ENCODE measurements at places on chromosomes 4 and X.
A peak's percentile ranks its signal among the peaks of the same experiment; 100 is the strongest.

- DNase-seq, result no peak
These were observed 99.5 kb downstream of the CCSER1 start for GRCh38 chr4:90226734-90227133.

- no peak for DNase-seq
These were observed 1456.1 kb upstream of the IGFBP7 start for GRCh38 chr4:58566260-58566659.

GRCh38 chrX:6678313-6678712 is 143.4 kb upstream of the VCX3A start:
- no peak for DNase-seq

GRCh38 chr4:152996111-152996571 is 60.0 kb downstream of the FHDC1 start:
- no peak for DNase-seq

DNA sequence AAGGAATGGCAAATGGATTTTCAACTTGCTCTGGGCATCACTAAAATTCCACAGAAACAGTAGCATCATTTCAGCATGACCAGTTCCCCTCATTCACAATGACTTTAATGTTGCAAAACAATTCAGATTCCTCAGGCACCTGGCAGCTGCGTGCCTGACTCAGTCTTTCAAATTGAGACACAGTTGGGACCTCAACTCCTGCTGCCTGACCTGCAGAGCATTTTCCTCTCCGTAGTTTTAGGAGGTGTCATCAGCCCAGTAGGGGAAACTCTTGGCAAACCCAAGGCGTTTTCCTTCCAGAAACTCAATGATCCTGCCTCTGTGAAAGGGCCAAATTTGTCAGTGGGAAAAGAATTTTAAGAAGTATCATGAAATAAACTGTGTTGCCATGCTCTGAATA is 388.9 kb downstream of the SPRY1 start:
- no peak for DNase-seq

DNA sequence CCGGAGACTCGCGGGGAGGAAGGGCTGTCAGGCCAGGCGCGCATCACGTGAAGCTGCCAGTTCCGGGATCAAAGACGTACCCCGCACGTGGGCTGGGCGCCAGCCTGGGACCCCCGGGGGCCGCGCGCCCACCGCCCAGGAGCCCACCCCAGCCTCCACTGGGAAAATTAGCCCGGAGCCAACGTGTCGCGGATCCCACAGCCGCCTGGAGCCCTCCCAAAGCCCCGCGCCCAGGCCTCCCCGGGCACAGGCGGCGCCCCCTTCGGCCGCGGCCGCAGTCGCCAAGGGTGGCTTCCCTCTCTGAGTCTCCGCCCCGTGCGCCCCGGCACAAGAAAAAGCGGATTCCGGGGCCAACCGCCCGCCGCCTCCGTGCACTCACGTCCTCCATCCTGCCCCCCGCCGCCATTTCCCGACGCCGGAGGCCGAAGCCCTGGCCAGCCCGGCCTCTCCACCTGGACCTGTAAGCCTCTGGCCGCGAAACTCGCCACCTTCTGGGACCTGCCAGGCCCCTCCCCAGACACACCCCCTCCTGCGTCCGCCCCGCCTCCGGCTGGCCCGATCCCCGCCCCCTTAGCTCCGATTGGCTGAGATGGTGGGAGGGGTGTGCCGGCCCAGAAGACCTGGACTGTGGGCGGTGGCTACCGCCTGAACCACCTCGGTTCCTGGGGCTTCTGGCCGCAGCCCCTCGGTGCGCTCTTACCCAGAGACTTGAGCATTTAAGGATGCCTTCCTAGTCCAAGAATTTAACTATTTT is at the start of gene TMEM192:
TSS of gene TMEM192 (minus strand) at position 493 of the 754 bp plus-strand sequence. CDS start at position 406, 87 bp downstream.
- peak; percentile 89 for DNase-seq

GRCh38 chr4:76765473-76766183 is 132.3 kb downstream of the SOWAHB start:
- DNase-seq, result no peak

- peak; percentile 11 for DNase-seq
These were observed 981 bp downstream of the TET2 start for GRCh38 chr4:105147553-105148161.

DNA sequence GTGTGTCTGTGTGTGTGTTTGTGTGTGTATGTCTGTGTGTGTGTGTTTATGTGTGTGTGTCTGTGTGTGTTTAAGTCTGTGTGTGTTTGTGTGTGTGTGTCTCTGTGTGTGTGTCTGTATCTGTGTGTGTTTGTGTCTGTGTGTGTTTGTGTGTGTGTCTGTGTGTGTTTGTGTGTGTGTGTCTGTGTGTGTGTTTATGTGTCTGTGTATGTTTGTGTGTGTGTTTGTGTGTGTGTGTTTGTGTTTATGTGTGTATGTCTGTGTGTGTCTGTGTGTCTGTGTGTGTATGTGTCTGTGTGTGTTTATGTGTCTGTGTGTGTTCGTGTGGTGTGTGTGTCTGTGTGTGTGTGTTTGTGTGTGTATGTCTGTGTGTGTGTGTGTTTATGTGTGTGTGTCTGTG is 11.4 kb downstream of the IL9R start:
- DNase-seq, result no peak

- DNase-seq, result no peak
These were observed 23.5 kb downstream of the IQSEC2 start for GRCh38 chrX:53257670-53258423.

DNA sequence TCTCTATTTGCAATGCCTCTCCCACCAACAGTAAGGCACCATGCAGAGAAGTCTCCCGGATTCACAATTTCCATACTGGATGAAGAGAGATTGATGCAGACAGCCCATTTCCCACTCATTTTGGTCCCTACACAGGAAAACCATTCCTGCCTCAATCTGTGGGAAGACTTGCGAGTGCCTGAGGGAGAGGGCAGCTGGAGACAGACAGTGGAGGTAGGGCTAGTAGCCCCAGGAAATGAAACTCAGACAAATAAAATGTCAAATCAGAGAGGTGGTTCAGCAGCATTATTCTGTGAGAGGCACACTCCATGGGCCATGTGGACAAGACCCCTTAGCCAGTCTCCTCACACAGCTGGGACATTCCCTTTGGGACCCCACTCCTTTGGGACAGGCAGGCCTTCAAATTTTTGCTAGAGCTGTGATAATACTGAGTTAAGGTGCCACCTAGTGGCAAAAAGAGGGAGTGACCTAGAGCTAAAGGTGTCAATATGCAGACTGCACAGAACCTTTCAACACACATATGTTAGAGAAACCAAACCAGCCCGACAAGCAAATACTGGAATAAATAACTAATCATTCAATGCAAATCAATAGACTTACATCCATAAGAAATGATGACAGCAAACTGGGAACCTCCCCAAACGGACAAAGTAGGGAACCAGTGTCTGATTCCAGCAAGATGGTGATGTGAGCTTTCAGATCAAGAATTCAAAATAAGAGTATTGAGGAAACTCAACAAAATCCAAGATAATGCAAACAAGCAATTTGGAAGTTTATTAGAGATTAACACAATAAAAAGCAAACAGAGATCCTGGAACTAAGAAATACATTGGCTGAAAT is 1865.3 kb upstream of the AGA start:
- no peak for DNase-seq

DNA sequence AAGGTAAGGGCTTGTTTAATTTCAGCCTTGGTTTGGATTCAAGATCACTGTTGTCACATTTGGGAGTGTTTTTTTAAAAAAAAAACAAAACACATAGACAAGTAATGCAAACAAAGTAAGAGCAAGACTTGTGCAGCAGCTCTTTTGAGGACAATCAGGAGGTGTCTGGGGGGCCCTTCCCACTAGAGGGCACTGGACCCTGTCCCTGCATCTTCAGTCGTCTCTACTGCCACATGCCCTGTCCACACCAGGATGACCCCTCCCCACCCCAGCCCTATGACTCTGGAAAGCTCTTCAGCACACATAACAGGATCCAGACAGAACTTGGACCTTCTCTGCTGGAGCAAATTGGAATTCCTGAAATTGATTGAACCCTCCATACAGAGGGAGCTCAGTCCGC is 71.0 kb downstream of the USP46 start:
- no peak for DNase-seq

Data from stimulated activated CD4-positive, alpha-beta T cell treated with anti-CD3 and anti-CD28 coated beads, Interleukin-15, amount 100 ng/mL, for 48 hours (primary cell).